HFFc6 (cell line): ENCODE measurements at places on chromosomes 5 and 9. TPM values are rescaled to one million over a fixed set of nuclear protein-coding genes. Genes with fewer than 3 reads are reported as not detected.

- peak overlapping the region; percentile 62 for H3K27ac ChIP-seq
- H3K36me3 ChIP-seq = peaks cover 19% of the 10 kb centered on the region
- H3K27me3 ChIP-seq = no peaks in the 10 kb centered on the region; the same call in 1 of the 2 replicates
- DNase-seq = no peak
These were observed 94.4 kb downstream of the TRIO start for GRCh38 chr5:14237317-14238086.

GRCh38 chr9:11973511-11973910, 719.7 kb upstream of the TYRP1 start:
- no peaks in the 10 kb centered on the region for H3K27me3 ChIP-seq
- DNase-seq = no peak
- H3K36me3 ChIP-seq = no peaks in the 10 kb centered on the region

BARHL1 gene
- total RNA-seq = not detected in 3 replicates

- no peaks in the 10 kb centered on the region for H3K27me3 ChIP-seq
- no peak overlapping the region for H3K4me3 ChIP-seq
- no peaks in the 10 kb centered on the region for H3K4me1 ChIP-seq
- no peak for DNase-seq
- H3K27ac ChIP-seq = no peak overlapping the region
These were observed 378.2 kb upstream of the GRAMD2B start for GRCh38 chr5:126044931-126045565.

GRCh38 chr9:130543368-130543767, 36.0 kb upstream of the FUBP3 start:
- H3K27me3 ChIP-seq = peaks cover 28% of the 10 kb centered on the region
- H3K36me3 ChIP-seq = no peaks in the 10 kb centered on the region
- no peak for DNase-seq
- H3K27ac ChIP-seq = no peak overlapping the region

GRCh38 chr9:130110166-130110565, 56.5 kb downstream of the GPR107 start:
- peaks cover 47% of the 10 kb centered on the region for H3K4me1 ChIP-seq
- no peaks in the 10 kb centered on the region for H3K27me3 ChIP-seq
- no peak for DNase-seq
- H3K27ac ChIP-seq = peak overlapping the region; percentile 81

GRCh38 chr9:98994172-98995058, 50.7 kb downstream of the COL15A1 start:
- H3K36me3 ChIP-seq = no peaks in the 10 kb centered on the region
- DNase-seq = no peak
- H3K27me3 ChIP-seq = peaks cover 6% of the 10 kb centered on the region
- H3K27ac ChIP-seq = no peak overlapping the region

DNA sequence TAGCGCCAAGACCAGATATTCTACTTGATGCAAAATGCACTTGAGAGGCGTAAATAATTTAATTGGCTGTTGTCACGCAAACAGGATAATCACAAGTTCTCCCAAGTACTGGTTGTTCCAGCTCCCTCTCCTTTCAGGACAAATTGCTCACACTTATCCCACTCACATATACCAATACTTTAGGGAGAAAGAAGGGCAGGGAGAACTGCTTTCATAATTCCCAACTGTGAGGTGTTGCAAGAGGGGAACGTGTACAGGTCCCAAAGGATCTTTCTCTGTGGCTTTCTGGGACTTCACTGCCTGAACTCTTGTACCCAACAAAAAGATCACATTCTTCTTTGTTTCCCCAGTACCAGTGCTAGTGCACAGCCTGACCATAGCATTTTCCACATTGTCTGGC, 21.5 kb upstream of the TGFBI start:
- H3K4me3 ChIP-seq = peak overlapping the region; percentile 68; the same call in 1 of the 2 replicates
- peaks cover 67% of the 10 kb centered on the region for H3K4me1 ChIP-seq
- no peaks in the 10 kb centered on the region for H3K36me3 ChIP-seq

FBXO10 gene
- 7.2 and 9.4 TPM in 2 replicates for total RNA-seq

GABRA1 gene
- total RNA-seq = not detected in 3 replicates

DNA sequence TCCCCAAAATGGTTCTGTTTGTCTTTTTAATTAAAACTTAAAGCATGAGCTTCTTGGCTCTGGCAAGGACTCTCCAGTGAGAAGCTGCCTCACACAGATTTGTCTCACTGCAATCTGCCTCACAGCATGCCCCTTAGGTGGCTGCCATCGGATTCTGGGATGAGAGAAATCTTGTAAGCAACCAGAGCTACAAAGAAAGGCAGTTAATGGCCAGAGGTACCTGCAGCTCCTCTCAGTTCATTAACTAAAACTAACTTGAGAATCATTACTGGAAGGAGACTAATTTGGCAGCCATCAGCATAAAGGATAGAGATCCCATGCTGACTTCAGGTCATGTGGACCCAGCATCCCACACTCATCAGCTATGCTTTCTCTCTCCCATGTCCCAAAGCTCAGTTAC, 220.6 kb upstream of the DMAC1 start:
- no peak overlapping the region for H3K27ac ChIP-seq
- no peak overlapping the region for H3K4me3 ChIP-seq
- no peaks in the 10 kb centered on the region for H3K27me3 ChIP-seq
- no peak for DNase-seq
- no peaks in the 10 kb centered on the region for H3K36me3 ChIP-seq

DNA sequence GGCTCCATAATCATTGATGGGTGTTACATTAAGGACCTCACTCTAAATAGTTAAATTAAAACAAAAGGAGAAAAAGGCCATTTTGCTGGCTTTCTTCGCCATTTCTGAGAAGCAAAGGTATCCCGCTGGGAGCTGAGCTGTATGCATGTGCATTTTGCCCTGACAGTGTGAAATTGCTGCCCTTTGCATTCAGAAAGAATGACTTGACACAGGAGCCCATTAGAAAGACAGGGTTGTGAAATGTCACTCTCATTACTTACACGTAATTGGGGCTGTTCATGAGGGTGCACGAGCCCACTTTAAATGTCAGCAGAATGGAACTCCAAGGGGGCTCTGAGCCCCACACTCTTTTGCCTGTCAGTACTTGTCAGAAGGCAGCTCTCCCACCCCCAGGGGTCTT, 85.0 kb downstream of the SEMA4D start:
- no peaks in the 10 kb centered on the region for H3K4me1 ChIP-seq
- H3K36me3 ChIP-seq = no peaks in the 10 kb centered on the region
- H3K27me3 ChIP-seq = peaks cover 27% of the 10 kb centered on the region
- H3K4me3 ChIP-seq = no peak overlapping the region
- H3K27ac ChIP-seq = no peak overlapping the region

DNA sequence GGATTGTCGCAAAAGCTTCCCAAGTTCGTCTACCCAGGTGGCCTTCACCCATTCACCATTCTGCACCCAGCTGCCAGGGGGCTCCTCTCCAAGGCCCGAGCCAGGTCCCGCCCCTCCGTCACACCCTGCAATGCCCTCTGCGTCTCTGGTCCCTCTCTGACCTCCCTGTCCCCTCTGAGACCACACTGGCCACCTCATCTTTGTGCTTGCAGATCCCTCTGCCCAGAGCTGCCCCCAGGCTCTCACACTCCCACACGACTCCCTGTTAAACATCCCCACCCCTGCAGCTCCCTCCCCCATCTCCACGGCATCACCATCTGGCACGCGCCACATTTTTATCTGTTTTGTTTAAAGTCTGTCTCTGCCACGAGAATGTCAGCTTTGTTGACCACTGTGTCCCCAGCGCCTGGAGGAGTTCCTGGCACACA, 243.6 kb downstream of the PBX3 start:
- no peak overlapping the region for H3K4me3 ChIP-seq
- H3K4me1 ChIP-seq = no peaks in the 10 kb centered on the region
- H3K27ac ChIP-seq = no peak overlapping the region
- DNase-seq = no peak

GRCh38 chr5:85500869-85501268, 1116.2 kb upstream of the EDIL3 start:
- H3K27me3 ChIP-seq = no peaks in the 10 kb centered on the region; the same call in 1 of the 2 replicates
- DNase-seq = no peak
- no peak overlapping the region for H3K4me3 ChIP-seq
- no peaks in the 10 kb centered on the region for H3K36me3 ChIP-seq

- peaks cover 26% of the 10 kb centered on the region for H3K4me1 ChIP-seq
- no peaks in the 10 kb centered on the region; the same call in 1 of the 2 replicates for H3K27me3 ChIP-seq
- DNase-seq = no peak
- peaks cover 7% of the 10 kb centered on the region for H3K36me3 ChIP-seq
- H3K27ac ChIP-seq = no peak overlapping the region
These were observed 154.1 kb upstream of the TAS2R1 start for GRCh38 chr5:9784231-9784630.

DNA sequence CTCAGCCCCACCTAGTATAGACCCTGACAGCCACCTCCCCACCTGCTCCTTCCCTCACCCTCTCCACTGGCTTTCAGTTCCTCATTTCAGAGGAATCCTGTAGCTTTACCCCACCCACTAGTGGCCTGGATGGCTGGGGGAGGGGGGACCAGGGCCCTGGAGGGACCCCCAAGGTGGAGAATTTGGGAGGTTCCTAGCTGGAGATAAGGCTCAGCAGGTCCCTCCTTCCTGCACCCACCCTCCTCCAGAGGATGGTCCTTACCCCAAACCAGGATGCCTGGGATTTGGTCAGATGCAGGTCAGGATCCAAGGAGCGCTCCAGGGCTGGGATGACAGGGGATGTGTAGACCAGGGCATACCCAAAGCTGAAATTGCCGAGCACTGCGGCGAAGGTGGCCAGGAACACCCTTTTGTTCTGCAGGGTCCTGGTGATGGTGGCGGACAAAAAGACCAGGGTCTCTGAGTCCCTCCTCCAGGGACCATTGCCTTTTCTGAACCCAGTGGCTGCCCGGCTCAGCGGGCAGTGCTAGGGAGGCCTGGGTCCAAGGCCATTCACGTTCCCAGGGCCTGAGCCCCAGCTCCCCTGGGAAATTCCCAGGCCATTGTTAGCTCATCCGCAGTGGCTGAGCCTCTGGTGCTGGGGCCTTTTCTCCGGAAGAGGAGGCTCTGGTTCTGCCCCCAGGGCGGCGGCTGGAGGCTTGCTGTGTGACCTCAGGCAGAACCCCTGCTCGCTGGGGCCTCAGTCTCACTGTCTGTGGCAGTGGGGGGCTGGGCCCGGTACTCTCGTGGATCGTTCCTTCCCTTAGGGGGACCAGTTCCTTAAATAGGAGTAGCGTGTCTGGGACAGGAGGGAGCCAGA, 678 bp downstream of the SLC2A6 start:
- H3K4me3 ChIP-seq = peak overlapping the region; percentile 80
- peak; percentile 6 for DNase-seq
- peak overlapping the region; percentile 63; the same call in 1 of the 2 replicates for H3K27ac ChIP-seq
- H3K4me1 ChIP-seq = no peaks in the 10 kb centered on the region
- H3K27me3 ChIP-seq = peaks cover 3% of the 10 kb centered on the region

SLC45A2 gene
- total RNA-seq = not detected in 3 replicates

- no peak for DNase-seq
- no peak overlapping the region for H3K27ac ChIP-seq
- H3K4me1 ChIP-seq = peaks cover 6% of the 10 kb centered on the region; the same call in 1 of the 2 replicates
- peaks cover 2% of the 10 kb centered on the region; the same call in 1 of the 2 replicates for H3K27me3 ChIP-seq
These were observed 168.6 kb downstream of the EFNA5 start for GRCh38 chr5:107501965-107502675.

SHISAL2B gene
- total RNA-seq = not detected in 2 replicates

GRCh38 chr5:78893940-78894677, 91.0 kb downstream of the ARSB start:
- no peaks in the 10 kb centered on the region for H3K36me3 ChIP-seq
- no peak overlapping the region for H3K27ac ChIP-seq

NIPAL4 gene
- 0.13 to 0.38 TPM (median 0.36 TPM) in 3 replicates for total RNA-seq

- no peak for DNase-seq
- H3K4me3 ChIP-seq = no peak overlapping the region
- H3K27me3 ChIP-seq = no peaks in the 10 kb centered on the region; the same call in 1 of the 2 replicates
These were observed 82.4 kb downstream of the MARCHF3 start for GRCh38 chr5:126948011-126948355.

DNA sequence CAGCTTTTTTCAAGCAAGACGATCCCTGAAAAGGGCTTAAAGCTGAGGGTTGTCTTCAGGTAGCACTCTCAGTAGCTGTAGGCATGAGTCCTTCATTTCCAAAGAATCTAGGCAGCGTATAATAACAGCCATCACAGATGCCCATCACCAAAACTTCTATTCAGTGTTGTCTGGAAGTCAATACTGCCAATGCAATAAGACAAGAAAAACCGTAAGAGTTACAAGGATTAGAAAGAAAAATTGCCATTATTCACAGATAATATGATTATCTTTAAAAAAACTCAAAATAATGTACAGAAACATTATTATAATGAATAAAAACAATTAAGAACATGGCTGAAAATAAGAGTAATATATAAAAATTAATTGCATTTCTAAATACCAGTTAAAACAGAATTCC, 208.2 kb upstream of the ADRA1B start:
- no peak overlapping the region for H3K4me3 ChIP-seq
- no peak overlapping the region for H3K27ac ChIP-seq
- no peaks in the 10 kb centered on the region for H3K4me1 ChIP-seq
- no peak for DNase-seq
- peaks cover 12% of the 10 kb centered on the region for H3K27me3 ChIP-seq
- no peaks in the 10 kb centered on the region for H3K36me3 ChIP-seq
